ENCODE measurements at places on chromosomes 2 and 18.

- no peak for DNase-seq
These were observed 117.8 kb downstream of the ATAD2B start for GRCh38 chr2:23809150-23809549.

DNA sequence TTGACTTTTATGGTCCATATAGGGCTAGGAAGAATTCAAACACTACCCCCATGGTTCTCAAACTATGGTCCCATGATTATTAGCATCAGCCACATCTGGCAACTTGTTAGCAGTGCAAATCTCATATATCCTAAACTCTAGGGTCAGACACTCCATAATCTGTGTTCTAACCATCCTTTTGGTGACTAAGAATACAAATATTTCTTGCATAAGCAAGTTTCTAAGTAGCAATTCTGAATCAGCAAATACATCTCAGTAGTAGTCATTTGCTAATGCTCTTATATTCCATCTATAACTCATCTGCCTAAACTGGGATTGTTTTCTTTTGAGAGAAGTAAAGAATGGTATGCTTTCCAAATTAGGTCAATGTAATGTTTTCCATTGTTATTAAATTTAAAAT is 447.3 kb downstream of the TMX3 start:
- no peak for DNase-seq

- no peak for DNase-seq
These were observed 9.6 kb downstream of the CNGA3 start for GRCh38 chr2:98355881-98356280.

DNA sequence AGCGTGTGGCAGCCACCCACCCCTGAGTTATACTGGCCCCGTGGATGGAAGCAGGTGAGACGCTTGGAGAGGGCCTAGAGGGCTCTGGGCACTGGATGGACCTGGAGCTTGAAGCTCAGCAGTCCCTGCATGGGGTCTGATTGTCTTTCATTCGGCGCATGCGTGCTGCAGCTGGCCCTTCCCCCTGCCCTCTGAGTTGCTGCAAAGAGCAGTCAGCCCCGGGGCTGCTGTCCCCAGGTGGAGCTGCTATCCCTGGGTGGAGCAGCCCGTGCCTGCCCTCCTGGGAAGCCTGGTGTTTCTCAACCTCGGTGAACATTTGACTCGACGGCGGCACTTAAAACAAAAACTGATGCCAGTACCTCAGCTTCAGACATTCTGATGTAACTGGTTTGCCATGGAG is 29.6 kb downstream of the IGFBP5 start:
- DNase-seq, result peak; percentile 40

- no peak for DNase-seq
These were observed 350.8 kb upstream of the NT5C1B start for GRCh38 chr2:18940184-18940583.

- no peak for DNase-seq
These were observed 17.3 kb downstream of the BCL2 start for GRCh38 chr18:63302220-63302619.

GRCh38 chr2:66729416-66730330 is 294.7 kb downstream of the MEIS1 start:
- DNase-seq, result no peak

DNA sequence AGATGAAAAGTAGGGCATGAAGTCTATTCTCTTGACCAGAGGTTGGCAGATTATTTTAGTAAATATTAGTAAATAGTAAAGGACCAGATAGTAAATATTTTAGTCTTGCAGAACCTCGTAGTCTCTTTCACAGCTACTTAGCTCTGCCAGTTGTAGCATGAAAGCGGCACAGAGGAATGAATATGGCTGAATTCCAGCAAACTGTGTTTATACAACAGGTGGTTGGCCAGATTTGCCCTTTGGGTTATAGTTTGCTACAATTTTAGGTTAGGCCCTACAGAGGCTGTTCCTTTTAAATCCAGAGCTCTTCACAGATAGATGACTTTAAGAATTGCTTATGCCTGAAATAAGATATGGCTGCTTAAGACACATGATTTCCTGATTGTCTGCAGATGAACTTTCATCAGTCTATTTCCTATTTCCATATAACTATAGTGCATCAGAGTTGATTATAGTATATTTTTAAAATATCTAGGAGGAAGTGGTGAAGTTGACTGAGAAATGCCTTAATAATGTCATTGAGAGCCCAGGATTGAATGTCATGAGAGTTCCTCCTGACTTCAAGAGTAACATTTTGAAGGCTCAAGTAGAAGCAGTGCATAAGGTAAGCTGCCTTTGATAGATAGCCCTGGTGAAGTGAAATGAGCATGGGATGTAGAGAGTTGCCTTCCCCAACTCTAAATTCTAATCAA is 80.5 kb downstream of the TMEM185B start:
- DNase-seq, result no peak

GRCh38 chr2:20509301-20509769 is 62.5 kb downstream of the RHOB start:
- DNase-seq, result no peak

- DNase-seq, result no peak
These were observed 797 bp downstream of the CTIF start for GRCh38 chr18:48539406-48540250.

- DNase-seq, result no peak
These were observed 37.0 kb downstream of the PIK3C3 start for GRCh38 chr18:41992066-41992465.

GRCh38 chr2:39515273-39515896 is 78.3 kb upstream of the MAP4K3 start:
- DNase-seq, result no peak

GRCh38 chr18:69444221-69444620 is 43.5 kb downstream of the DOK6 start:
- no peak for DNase-seq

- DNase-seq, result no peak
These were observed 189.1 kb upstream of the BCL2L11 start for GRCh38 chr2:110931648-110932047.

DNA sequence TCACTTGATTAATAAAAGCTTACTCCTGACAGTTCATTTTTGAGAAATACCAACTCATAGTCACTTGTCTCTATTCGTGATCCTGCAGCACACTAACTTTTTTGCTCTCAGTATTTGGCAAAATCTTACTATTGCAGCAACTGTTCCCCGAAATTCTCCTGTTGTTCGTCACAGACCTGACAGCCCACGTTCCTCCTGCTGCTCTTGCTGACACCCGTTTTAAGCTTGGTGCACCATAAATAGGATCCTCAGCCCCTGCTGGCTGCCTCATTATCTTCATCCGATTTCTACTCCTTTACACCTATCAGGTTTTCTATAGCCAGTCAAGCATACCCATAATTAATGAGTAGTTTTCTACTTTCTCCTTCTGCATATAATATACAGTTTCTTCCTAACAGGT is 368.8 kb downstream of the PLCL1 start:
- DNase-seq, result no peak

GRCh38 chr2:33291278-33292013 is 185.0 kb upstream of the RASGRP3 start:
- peak; percentile 46 for DNase-seq

DNA sequence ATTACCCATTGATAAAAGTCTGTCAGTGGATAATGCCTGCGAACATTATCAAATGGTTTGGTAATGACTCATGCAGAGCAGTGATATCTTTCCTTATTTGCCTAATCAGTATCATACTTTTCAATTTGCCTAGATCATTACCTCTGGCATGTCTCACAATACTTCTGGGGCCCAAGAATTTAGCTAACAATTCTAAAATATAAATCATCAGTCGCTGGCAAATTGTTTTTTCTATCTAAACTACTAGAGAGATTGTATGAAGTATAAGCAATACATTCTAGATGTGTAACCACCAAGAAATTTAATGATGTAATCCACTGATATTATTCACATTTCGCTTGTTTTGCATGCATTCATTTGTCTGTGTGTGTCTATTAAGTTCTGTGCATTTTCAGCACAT is 191.2 kb upstream of the CDH19 start:
- DNase-seq, result no peak

DNA sequence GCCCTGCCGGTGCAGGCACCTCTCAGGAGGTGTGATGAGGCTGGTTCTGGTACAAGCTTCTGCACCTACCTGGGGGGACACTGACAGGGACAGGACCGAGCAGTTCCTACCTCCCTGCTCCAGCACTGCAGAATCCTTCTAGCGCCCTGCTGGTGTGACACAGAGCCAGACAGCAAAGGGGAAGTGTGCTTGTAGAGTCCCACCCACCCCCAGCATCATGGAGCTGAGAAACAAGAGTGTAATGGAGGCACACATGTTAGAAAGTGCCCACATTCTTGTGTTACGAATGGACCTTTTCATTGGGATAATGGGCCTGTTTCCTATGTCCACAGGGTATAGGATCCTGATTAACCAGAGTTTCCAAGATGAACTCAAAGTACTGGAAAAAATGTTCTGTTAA is 38.3 kb downstream of the OXER1 start:
- DNase-seq, result no peak

- no peak for DNase-seq
These were observed 60.5 kb downstream of the FANCL start for GRCh38 chr2:58180635-58181034.

- no peak for DNase-seq
These were observed 12.3 kb upstream of the DNAJB2 start for GRCh38 chr2:219266886-219267285.

DNA sequence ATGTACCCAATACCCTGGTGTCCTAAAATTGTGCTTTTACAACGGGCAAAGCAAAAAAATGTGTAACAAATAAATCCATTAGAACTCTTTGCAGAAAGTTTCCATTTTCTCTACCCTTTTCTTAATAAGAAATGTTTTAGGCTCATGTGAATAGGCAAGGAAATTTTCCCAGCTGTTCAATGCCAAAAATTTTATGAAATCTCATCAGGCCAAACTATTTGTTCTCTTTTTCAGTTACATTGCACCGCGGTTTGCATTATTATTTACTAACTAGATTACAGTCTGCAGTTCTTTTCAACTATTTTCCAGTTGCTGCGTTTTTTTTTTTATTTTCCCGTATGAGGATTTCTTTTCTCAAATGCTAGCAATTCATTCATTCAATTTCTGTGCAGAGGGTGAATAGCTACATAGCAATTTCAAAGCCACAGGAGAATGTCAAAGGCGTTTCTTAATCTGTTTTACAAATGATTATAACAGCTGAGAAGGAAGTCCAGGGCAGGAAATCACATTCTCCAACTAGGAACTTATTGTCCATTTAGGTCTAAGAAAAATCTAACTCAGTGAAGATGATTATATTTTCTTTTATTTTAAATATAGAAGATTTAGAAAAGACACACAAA is 367.5 kb upstream of the MMADHC start:
- DNase-seq, result no peak

DNA sequence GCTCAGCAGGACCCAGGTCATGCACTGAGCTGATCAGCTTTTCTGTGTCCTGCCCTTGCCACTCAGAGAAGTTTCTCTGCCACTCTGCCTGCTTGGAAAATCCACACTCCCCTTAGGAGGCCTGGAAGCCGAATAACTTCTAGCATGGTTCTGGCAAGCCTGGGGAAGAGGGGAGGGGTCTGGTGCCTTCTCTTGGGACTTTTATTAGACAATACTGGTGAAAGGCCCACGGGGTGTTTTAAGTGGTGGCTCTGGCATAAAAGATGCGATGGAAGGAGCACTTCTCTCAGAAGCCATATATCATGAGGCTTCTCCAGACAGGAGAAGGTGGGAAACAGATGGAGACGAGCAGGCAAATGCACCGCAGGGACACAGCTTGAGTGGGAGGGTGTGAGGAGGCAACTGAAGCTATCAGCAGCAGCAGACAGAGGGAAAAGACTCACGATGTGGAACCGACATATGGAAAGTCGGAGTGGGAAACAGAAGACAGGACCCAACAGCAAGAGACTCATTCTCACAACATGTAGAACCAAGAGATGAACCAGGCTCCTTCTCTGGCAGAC is 141.8 kb upstream of the CTNNA2 start:
- no peak for DNase-seq

- DNase-seq, result no peak
These were observed 110.6 kb downstream of the PLEKHM3 start for GRCh38 chr2:207914716-207915115.

DNA sequence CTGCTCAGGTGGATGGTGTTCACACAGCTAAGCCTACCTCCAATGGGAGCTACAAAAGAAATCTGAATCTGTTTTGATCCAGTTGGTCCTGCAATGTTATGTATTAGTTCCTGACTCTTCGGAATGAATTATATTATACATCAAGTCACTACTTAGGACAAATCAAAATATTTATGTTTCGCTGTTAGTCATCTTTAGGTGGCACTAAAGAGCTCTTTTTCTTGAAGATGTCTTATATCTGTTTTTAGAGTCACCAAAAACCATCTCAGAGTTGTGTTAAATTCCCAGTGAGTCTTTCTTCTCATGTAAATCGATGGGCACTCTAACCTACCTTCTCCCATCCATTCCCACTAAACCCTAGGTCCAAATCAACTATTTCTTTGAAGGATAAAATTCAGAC is 2.2 kb downstream of the DNER start:
- DNase-seq, result no peak

DNA sequence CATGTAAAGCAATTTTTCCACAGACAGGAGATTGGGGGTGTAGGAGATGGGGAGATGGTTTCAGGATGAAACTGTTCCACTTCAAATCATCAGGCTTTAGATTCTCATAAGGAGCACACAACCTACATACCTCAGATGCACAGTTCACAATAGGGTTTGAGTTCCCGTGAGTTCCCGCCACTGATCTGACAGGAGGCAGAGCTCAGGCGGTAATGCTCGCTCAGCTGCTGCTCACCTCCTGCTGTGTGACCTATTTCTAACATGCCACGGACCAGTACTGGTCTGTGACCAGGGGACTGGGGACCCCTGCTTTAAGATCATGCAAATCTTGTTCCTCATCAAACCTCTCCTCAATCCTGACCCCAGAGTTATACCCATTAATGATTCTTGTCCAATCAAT is 70.1 kb downstream of the RPE start:
- DNase-seq, result no peak

GRCh38 chr2:170214309-170214948 is 36.5 kb downstream of the MYO3B start:
- DNase-seq, result no peak

DNA sequence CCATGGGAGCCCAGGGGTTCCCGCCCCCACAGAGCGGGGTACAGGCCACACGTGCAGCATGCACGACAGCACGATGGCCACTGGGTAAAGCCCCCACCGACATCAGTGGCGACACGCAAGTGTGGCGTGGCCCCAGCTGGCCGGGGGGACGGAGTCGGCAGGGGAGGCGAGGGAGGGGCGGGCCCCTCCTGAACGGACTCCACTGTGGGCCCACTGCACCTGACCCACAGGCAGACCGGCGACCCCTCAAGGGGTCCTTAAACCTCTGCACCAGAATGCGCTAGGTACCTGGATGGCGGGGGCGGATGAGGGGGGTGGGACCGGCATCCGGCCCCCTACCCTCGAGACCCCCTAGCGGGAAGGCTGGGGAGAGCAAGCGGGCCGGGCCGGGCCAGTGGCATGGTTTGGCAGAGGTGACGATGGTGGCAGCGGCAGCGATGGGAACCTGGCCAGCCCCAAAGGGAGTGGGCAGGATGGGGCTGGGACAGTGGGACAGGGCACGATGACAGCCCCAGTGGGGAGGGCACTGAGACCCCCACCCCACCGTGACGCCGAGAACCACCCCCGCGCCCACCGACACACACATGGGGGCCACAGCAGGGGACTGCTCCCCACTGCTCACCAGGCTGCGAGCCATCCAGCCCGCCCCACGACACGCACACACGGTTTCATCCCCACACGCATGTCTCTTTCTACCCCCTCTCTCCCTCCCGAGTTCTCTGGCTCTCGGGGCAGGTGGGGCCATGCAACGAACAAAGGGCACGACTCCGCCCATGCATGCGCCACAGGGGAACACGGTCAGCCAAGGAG is 91.9 kb upstream of the ANKRD30BL start:
- DNase-seq, result no peak

- DNase-seq, result no peak
These were observed 30.9 kb upstream of the OSBPL6 start for GRCh38 chr2:178163395-178163794.
